ENCODE measurements at places on chromosomes 11 and 22. TPM values are rescaled to one million over a fixed set of nuclear protein-coding genes. Genes with fewer than 3 reads are reported as not detected.

The IL17REL gene
- polyA plus RNA-seq, result not detected

The ARHGAP20 gene
- not detected for polyA plus RNA-seq

The HSCB gene
- 8.9 TPM for polyA plus RNA-seq

The ALKBH3 gene
- polyA plus RNA-seq, result 34.4 TPM

The DGAT2 gene
- polyA plus RNA-seq, result 2.4 TPM

The MED19 gene
- 21.8 TPM for polyA plus RNA-seq

The TENM4 gene
- 5.4 TPM for polyA plus RNA-seq

The PITPNM1 gene
- 10.6 TPM for polyA plus RNA-seq

The PYGM gene
- polyA plus RNA-seq, result 0.05 TPM

The FAT3 gene
- polyA plus RNA-seq, result 0.23 TPM

The BATF2 gene
- 0.10 TPM for polyA plus RNA-seq

Measured in keratinocyte (primary cell).